Panc1 (cell line): ENCODE measurements at places on chromosomes 3 and 15. TPM values are rescaled to one million over a fixed set of nuclear protein-coding genes. Genes with fewer than 3 reads are reported as not detected.

The CPN2 gene
- 0.08 TPM for total RNA-seq

The GP9 gene
- not detected for total RNA-seq

The POC1A gene
- total RNA-seq: 25.7 TPM

The STRIT1 gene
- total RNA-seq: not detected

The PEX11A gene
- 6.2 TPM for total RNA-seq

The SH2D7 gene
- total RNA-seq: not detected

The LEO1 gene
- 30.1 TPM for total RNA-seq

The CXCR6 gene
- not detected for total RNA-seq

The TICRR gene
- 20.5 TPM for total RNA-seq

The LRRC2 gene
- total RNA-seq: not detected

The SEC11A gene
- total RNA-seq: 164 TPM

The PLCB2 gene
- total RNA-seq: 1.7 TPM

The CLEC3B gene
- total RNA-seq: not detected

The TM4SF1 gene
- total RNA-seq: 1,063 TPM

GRCh38 chr3:159892801-159893200, 95.8 kb upstream of the IL12A start:
- DNase-seq: no peak

- DNase-seq: no peak
Measured at GRCh38 chr3:113247068-113247467, 35.7 kb downstream of the BOC start.

DNA sequence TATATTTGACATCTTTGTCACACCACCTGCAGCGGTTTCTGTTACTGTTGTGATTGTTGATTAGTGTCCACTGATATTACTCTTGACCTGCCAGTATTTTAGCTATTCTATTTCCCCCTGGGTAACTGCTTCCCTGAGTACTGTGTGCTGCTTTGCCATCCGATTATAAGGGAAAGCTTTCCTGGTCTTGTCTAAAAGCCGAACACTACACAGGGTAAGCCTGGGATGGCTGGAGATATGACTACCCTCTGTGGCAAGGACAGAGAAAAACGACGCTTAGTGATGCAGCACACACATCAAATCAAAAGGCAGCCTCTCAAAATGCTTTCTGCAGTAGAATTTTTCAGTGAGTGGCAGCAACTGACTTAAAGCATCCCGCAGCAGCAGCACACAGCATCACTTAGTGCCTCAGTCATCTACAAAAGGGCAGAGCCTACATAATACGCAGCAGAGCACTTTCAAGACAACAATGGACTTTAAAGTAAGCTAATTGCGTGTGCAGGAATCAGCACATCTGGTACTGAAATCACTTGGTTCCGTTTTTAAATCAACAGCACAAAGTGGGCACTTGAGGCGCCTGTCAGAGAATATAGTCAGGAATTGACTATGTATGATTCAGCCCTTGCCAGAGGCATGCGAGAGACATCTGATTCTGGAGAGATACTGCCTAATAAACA, 656.3 kb upstream of the TGFBR2 start:
- DNase-seq: no peak

DNA sequence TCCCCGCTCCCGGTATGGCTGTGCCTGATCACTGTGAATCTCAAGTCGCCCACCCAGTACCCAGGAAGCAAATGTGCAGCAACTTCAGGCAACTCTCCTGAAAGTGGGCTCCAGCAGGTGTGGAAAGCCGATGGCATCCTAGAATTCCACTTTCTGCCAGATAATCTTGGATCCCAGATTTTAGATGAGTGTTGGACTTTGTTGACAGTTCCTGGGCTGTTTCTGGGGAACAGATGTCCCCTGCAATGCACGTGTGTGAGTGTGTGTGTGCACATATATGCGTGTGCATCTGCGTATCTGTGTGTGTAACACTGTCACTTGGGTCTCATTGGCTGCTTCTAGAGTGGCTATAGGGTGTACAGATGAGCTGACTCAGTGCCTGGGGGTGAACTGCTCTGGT, 59.0 kb downstream of the FEM1B start:
- DNase-seq: no peak

- no peak for DNase-seq
Measured at GRCh38 chr15:34620814-34621213, 37.4 kb upstream of the GOLGA8B start.

DNA sequence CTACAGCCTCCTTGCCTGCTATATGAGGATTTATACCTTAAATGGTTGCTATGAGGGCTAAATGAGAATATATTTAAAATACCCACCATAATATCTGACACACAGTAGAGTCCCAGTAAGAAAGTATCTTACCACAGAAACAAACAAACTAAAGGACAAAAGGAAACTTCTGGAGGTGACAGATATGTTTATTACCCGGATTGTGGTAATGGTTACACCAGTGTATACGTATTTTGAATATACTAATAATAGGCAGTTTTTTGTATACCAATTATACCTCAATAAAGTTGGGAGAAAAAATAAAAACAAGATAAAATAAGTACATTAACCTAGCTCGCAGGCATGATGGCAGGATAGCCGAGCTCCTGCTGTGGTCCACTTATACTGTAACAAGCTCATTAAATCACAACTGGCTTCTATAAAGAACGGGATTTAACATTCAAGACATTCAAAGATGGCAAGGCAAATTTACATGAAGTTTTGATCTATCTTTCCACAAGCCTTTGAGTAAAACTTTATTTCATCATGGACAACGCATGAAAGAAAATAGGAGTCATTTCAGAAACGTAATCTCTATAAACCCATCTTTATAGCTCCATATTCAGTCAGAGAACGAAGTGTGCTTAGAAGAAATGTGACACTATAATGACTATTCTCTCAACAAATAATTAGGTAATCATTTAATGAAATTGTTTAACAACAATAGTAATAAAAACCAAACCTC, 1.5 kb downstream of the RPN1 start:
- no peak for DNase-seq

DNA sequence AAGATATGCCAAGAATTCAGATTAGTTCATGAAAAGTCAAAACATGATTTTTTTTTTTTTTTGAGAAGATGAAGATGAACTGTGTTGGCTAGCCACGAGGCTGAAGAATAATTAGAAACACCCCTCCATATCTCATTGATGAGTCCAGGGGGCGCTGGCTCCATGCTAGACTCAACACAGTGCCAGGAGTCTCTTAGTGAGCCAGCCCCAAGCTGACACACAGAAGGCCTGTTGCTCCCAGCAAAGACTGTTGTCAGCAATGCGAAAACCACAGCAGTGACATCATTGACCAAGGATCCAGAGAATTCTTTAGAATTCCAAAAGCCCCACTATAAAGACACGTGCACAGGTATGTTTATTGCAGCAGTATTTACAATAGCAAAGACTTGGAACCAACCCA, 185.2 kb downstream of the ANXA2 start:
- no peak for DNase-seq

GRCh38 chr3:72143966-72144717, 359.2 kb upstream of the PROK2 start:
- DNase-seq: no peak

DNA sequence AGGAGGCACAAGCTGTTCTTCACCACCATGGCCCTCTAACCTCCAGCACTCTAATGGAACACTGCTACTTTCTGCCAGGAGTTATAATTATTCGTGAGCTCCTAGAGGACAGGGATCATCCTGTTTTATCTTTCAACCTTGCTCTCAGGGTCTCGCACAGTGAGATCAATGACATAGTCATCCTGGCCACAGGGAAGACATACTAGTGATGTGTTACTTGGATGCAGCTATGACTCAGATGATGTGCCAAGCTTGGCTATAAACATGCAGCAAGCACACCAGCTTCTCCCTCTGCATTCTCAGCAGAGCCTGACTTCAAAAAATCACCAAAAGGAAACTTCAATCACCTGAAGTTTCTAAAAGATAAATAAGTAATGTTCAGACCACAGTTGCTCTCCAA, 203.8 kb upstream of the HES1 start:
- DNase-seq: no peak

DNA sequence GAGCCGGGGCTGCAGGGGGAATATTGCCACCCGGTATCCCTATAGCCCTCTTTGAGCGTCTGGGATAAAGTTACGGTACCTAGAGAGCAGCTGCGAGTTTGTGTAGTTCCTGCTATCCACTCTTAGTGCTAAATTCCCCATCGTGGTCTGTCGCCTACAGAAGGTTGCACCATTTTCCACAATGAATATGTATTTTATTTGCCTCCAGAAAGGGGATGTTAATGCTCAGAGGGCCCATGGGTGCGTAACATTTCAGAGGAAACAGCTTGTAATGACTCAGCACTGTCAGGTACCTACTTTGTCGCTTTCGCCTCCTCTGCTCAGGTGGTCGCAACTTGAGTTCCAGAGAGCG, 1.1 kb downstream of the SLCO3A1 start:
- DNase-seq: no peak

- DNase-seq: no peak
Measured at GRCh38 chr3:29694331-29694730, 413.5 kb downstream of the RBMS3 start.

DNA sequence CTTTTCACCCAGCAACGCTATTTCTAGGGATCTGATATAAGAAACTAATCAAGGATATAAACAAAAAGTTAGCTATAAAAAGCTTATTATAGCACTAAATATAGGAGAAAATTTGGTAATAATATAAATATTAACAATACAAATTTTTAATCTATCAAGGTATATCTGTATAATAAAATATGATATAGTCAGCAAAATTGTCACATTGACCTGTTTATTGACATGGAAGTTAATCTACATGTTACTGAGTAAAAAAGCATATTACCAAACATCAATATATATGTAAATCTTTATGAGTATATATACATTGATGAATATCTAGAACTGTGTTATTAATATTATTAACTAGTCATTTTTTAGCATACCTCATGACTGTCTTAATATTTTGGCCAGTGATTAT, 26.6 kb downstream of the SHOX2 start:
- DNase-seq: no peak

GRCh38 chr15:45146405-45146804, 16.6 kb downstream of the DUOX1 start:
- no peak for DNase-seq

GRCh38 chr15:65062726-65063125, 5.1 kb downstream of the RASL12 start:
- no peak for DNase-seq

DNA sequence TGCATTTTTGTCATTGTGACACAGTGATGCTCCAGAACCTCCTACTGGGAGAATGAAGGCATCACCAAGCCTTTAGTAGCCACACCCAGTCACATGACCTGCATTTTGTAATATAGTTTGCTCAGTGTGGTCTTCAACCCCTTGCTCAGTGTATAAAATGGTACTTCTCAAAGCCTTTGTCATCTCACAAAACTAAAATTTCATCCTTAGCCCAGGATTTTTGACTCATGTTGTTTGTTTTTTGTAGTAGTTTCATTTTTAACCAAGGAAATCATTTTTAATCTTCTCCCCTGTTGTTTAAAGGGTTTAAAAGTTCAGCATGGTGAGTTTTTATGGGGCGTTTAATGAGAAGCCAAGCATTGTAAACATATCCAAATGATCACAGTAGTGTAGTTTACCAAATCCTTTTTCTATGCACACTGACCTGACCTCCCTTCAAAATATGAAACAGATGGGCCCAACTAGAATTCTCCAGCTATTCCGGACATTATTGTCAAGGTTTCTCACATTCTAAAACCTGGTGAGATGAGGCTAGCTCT, 123.5 kb upstream of the IL12A start:
- DNase-seq: no peak

GRCh38 chr3:69879051-69879450, 120.5 kb upstream of the SAMMSON start:
- no peak for DNase-seq

DNA sequence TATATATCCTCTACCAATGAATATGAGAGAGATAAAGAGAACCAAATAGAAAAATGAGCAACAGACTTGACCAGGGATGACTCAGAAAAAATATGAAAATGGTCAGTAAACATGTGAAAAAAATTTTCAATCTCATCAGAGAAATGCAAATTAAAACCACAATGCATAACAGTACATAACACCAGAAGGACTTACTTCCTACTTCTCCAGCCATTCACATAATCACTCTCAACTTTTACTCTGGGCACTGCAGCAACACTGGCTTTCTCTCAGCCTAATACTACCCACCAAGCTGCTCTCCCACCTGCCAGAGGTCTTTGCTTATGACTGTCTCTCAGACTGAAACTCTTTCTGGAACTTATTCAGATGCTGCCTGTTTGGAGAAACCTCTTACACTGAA, 49.4 kb downstream of the DPH6 start:
- DNase-seq: no peak

GRCh38 chr3:161475905-161476304, 20.7 kb upstream of the OTOL1 start:
- DNase-seq: peak; percentile 2

DNA sequence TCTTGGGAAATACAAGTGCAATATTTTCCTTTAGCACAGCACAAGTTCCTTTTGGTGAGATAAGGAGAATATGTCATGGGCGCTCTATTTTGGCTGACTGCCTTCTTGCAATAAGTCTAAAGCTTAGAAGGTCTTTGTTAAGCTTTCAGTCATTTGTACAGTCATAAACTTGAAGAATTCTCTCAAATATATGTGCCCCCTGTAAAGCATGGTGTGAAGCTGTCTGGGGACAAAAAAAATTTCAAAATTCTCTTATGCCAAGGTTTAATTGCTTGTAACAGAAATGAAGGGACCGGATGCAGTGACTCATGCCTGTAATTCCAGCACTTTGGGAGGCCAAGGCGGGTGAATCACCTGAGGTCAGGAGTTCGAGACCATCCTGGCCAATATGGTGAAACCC, 21.7 kb upstream of the ARID3B start:
- DNase-seq: no peak

- DNase-seq: no peak
Measured at GRCh38 chr3:40768046-40768445, 243.3 kb downstream of the ZNF621 start.

GRCh38 chr3:97658668-97659285, 105.8 kb upstream of the ARL6 start:
- DNase-seq: peak; percentile 12
